ENCODE measurements at places on chromosomes 7 and 10. TPM values are rescaled to one million over a fixed set of nuclear protein-coding genes. Genes with fewer than 3 reads are reported as not detected.

DNA sequence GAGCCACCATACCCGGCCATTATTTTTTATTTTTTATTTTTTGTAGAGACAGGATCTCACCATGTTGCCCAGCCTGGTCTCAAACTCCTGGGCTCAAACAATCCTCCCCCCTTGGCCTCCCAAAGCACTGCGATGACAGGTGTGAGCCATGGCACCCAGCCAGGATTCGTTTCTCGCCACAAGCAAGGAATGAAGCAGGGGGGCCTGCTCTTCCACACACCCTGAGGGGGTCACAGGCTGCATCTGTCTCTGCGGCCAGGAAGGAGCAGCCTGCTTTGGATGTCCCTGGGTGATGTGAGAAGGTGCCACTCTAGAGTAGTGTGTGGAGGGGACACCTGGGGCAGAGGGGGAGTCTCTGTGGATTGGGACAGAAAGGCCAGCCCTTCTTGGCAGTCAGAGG is 61.3 kb upstream of the TNRC18 start:
- no peak for DNase-seq

DNA sequence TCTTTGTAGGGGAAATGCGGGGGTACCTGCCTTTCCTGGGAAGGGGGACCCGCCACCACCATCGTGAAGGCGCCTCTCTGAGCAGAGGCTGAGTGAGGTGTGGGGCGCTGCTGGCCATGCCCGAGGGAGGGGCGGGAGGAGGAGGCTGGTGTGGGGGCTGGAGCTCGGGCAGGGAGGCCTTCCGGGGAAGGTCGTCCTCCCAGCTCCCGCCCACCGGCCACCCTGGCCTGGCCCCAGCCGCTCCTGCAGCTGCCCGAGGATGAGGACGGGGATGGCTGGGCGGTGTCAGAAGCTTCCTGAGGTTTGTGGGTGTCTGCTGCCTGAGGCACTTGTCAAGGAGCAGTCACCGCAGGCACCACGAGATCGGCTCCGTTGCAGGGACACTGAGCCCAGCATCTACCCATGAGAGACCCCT is 11.4 kb downstream of the PWWP2B start:
- DNase-seq: no peak

The ENTPD1 gene
- total RNA-seq: 1.5 TPM

The CH25H gene
- total RNA-seq: not detected

- DNase-seq: no peak
These were observed 131.8 kb downstream of the SEMA3E start for GRCh38 chr7:83517035-83517700.
